Left cardiac atrium (tissue), 4 donors: ENCODE measurements at places on chromosomes 6 and 20. TPM values are rescaled to one million over a fixed set of nuclear protein-coding genes. Genes with fewer than 3 reads are reported as not detected.

DNA sequence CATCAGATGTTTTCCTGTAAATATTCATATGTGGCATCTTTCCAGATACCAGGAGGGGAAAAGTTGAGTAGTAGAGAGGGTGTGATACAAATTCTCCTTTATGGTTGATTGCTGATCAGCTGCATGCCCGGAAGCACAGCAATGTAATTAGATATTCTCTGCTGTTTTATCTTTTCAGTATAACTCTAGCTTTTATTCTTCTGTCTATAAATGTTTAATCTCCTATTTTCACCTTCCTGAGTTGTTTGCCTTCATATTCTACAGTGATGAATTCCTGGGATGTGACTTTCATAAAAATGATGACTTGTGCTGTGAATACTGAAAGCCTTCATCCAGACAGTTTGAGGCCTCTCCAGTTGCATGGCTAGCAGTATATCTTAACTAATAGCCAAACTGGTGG is 53.7 kb downstream of the SH3BGRL2 start:
- DNase-seq = no peak

DNA sequence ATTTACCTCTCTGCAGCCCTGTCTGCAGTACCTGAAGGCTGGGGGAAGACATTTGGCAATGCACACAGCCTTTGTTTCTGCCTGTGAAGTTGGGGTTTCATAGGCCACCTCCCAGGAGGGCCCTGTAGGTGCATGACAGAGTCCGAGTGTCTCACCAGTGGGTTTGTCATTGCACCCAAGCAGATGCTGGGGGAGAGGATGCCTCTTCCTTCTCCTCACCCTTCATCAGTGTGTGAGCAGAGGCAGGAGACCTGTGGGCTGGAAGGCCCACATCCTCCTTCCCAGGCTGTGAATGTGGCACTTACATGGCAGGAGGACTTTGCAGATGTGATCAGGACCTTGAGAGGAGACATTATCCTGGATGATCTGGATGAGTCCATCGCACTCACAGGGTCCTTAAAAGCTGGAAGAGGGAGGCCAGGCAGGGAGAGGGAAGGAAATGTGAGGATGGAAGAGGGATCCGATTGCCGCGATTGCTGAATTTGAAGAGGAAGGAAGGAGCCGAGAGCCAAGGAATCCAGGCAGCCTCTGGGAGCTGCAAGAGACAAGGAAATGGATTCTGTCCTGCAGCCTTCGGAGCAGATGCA is 30.4 kb downstream of the SYNJ2 start:
- no peak for DNase-seq

DNA sequence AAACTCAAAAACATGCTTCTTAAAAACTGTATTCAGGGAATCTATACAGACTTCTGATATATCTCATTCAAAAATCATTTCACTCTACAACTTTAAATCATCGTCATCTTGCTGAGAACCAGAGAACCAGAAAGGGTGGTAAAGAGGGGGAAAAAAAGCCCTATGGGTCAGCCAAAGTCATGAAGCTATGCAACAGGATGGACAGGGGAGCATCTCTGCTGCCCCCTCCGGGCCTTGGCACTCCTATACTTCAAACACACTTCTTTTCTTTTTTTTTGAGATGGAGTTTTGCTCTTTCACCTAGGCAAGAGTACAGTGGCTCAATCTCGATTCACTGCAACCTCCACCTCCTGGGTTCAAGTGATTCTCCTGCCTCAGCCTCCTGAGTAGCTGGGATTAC is 73.5 kb upstream of the NFATC2 start:
- no peak for DNase-seq

- no peak for DNase-seq
Observed at GRCh38 chr20:49320460-49320859, 42.6 kb upstream of the ZNFX1 start.

DNA sequence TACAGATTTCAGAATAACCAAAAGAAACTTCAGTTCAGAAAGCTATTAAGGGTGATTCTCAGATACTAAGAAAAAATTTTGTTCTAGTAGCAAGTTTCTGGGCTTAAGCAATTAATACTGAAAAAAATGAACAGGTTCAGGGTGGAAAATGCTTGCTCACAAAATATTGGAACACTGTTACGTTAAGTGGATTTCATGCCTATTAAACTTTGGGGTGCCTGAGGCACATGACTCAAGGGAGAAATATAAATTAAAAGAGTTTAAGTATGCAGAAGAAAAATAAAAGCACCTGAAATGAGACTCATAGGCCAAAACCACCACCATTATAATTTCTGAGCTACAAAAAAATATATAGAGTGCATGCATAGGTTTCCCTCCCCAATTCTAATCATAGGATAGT is 32.3 kb upstream of the HSF2 start:
- DNase-seq = no peak

DNA sequence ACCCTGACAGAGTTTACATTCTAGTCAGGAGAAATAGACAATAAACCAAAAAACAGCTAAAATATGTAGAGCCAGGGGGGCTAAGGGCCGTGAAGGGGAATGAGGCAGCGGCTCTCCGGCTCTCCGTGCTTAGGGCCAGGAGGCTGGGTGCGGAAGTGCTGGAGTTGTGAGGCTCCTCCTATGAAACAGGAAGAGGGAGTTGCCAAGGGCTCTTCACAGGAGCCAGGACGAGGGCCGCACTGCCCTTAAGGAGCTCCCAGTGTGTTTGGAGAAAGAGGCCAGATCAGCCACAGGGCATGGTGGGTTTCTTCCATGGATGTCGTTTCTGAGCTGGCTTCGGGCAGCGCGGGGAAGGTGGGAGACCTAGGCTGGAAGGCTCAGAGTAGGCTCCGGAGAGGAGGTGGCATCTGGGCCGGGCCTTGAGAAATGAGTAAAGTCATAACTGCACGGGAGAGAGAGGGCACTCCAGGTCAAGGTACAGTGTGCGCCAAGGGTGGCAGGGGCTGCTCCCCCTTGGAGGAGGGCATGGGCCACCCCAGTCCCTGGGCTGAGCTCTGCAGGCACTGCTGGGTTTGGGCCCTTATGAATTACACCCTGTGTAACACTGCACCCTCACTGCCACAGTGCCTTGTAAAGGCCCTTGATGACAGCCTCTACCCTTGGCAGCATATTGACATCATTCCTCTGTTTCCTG is 20.8 kb upstream of the MLN start:
- DNase-seq = peak; percentile 58

GRCh38 chr6:113585246-113585645 is 271.9 kb upstream of the MARCKS start:
- DNase-seq = no peak

Gene NHLRC1
- 1.6 TPM for total RNA-seq

Gene SLC17A2
- not detected for total RNA-seq

Gene TUBB2A
- total RNA-seq = 43.8 TPM

Gene PTPRT
- 0.26 TPM for total RNA-seq

Gene FAXC
- 0.42 TPM for total RNA-seq
